ENCODE measurements at places on chromosomes 2 and 18.

DNA sequence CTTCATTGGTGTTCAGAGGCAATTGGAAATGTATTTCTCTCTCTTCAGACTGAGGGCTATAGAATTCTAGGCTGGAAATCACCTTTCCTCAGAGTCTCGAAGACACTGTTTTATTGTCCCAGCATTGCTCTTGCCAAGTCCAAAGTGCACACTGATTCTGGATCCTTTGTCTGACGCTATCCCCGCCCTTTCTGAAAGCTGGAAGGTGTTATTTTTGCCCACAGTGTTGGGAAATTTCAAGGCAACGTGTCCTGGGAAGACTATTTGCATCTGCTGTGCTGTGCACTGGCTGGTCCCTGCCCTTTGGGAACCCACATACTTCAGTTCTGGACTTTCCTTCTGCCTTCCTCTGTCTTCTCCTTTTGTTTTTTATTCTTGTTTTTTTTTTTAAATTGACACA is 190.8 kb downstream of the SH3BP4 start:
- DNase-seq, result no peak

GRCh38 chr2:232335859-232336215 is 42.7 kb upstream of the ALPP start:
- DNase-seq, result no peak

DNA sequence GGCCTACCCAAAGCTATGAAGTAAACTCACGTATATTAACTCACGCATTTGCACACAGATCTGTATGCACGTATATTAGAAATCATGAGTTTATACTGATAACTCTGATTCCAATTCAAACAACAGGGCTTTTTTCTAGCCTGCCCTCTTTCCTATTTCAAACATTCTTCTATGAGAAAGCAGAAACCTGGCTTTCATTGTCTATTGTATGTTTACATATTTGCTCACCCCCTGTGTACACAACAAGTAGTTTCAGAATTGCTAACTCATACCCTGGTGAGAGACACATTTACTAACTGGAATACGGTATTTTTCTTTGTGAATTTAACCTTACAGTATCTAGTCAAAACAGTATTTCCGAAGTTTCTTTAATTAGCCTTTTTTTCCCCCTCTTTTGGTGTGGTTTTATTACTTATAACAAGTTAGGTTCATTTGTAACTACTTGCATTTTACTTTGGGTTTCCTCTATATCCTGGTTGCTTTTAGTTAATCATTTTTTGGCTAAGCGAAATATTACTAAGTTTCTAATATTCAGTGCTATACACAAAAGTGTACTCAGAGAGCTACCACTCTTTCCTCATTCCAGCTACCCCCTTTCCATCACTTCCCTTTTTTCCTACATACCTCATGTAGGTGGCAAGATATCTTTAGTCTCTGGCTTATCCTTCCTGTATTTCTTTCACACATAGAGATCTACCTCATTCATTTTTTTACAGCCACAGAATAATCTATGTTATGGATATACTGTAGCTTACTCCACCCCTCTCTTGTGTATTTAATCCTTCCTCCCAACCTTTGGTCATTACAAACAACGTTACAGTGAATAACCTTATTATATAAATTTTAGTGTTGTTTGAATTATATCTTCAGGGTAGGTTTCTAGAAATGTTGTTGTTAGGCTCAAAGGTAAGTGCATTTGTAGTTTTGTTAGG is 112.7 kb upstream of the BCL2L11 start:
- DNase-seq, result no peak

DNA sequence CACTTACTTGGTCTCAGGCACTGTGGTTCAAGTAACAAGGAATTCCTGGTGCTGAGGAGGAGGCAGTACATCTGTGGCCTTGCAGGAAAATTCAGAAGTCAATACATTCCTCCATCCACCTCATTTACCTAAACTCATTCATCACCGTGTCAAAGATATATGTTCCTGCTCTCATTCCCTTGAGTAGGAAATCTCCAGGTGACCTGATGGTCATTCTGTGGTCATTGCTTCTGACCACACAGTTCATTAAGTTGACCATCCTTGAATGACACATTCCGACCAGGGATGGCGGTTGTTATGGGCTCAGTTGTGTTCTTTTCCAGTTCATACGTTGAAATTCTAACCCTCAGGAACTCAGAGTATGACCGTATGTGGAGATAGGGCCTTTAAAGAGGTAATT is 2.1 kb upstream of the STK17B start:
- DNase-seq, result no peak

DNA sequence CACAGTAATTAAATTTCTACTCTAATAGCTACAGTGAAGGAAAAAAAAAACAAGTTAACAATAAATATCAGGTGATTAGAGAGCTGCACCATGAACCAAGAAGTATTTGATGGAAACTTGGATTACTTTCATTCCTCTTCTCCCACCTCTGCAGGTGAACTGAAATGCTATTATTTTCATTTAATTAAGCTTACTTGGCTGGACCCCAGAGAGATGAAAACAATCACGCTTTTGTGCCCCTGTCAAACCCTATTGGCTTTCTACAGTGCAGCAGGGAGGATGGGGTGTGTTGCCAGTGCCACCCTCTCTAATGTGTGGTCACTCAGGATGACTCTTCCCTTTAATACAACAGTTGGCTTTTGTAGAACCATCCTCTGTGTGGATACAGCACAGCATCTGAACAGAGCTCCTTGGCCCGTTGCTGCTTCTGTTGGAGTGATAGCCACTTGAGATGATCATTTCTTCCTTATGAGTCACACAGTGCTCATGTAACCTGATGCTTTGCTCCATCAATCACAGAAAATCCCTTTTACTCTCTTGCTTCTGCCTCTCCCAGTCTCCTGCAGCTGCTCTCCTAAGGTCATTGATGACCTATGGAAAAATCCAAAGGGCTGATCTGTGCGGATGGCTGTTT is 5.5 kb upstream of the ARL4C start:
- no peak for DNase-seq

DNA sequence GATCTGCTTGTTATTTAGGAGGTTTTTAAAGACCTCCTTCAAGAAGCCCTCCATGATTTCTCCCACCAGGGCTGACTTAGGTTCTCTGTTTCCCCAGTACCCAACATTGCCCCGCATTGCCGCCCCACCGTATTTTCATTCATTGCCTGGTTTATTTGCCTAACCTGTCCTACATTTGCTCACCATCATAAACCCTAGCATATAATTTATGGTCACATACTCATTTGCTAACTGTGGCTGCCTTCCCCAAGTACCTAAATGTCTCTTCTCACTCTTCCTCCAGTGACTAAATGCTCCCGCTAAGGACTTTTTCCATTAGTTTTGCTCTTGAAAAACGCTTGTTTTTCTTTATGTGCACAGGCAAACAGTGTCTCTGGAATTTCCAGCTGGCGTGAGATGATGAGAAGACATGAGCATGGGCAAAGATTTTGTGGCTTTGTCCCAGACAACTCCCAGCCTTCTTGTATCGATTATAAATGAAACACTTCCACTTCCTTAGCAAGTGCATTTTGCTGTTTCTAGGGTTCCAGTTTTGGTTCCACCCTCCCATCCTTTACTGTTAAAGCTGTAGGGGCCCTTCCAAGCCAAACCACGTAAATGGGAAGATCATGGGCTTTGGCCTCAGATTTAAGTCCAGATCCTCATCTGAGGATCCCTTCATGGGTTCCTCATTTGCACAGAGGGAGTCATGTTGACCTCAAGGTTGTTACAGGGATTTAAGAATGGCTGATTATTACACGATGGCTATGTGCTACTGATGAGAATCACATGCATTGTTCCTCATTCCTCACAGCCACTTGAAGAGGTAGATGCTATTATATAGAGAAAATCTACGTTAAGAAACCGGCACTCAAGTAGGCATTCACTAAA is 21.0 kb upstream of the ARMC9 start:
- DNase-seq, result no peak

- DNase-seq, result no peak
These were observed 7.9 kb downstream of the REV1 start for GRCh38 chr2:99481941-99482340.

- no peak for DNase-seq
These were observed 24.5 kb downstream of the CYP27A1 start for GRCh38 chr2:218806346-218806978.

DNA sequence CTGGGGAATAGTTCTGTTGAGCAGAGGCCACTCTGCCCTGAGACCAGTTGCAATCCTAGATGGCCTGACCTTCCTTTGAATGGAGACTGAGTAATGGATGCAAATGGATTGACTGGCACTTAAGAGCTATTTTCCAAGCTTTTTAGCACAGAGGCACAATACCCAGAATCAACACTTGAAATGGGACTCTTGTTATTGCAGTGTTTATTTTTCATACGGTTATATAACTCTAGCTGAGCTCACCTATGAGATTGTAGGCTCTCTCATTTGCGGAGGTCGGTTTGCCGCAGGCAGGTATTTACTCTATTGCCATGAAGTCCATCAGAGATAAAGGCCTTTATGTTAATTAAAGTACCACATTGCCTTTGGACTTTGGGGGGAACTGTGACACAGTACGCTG is 422.3 kb upstream of the CELF4 start:
- no peak for DNase-seq

DNA sequence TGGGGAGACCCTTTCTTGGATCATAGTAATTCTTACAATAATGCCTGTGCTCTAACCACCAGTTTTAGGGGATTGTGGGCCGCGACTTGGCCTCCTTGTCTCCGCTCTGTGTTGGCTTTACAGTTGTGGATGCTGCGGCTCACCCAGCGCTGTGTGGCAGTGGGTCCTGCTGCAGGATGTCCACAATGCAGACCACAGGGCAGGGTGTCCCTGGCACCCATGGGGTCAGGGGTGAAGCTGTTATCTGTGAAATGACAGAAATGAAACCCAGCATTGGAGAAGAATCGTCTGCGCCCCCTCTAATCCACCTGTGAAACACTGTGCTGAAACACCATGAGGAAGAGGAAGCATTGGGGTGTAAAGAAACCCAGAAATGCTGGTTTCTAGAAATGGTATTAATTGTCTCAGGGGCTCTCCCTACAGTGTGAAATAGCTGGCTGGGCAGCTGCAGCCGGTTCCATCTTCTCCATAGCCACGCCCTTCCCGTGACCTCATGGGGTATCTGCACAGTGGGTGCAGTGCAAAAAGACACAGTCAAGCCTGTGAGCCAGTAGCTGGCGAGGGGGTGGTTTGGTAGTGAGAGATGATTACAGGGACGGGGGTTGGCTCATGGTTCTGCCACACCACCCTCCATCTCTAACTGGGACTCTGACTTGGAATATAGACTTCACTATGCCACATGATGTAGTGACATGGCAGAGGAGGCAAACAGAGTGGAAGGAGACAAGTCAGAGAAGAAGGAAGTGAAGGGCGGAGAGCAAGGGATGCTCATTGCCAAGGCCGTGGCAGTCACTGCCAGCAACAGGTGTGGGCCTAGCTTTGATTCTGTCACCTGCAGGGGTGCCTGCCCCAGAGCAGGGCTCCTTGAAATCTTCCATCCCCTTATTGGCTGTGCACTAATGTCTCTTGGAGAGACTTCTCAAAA is 16.2 kb downstream of the INPP4A start:
- no peak for DNase-seq

GRCh38 chr2:9247786-9248185 is 41.2 kb downstream of the ASAP2 start:
- DNase-seq, result no peak

GRCh38 chr2:53668624-53669026 is 99.0 kb upstream of the CHAC2 start:
- DNase-seq, result no peak

DNA sequence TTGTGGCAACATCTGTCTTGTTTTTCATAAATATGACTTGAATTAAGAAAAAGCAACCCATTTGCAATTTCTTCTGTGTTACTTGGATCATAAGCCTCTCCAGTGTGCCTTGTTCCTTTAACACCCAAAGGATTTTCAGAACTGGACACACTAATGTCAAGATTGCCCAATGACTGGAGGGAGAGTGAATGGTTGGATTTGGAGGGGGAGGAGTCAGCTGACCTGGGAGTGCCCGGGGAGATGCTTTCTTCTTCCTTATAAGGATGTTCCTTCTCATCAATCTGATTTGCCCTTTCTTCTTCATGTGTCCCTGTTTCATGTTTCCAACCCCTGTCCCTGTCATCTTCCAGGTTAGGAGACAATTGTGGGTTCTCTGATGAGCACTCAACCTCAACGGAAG is 48.8 kb downstream of the ALPK2 start:
- no peak for DNase-seq

GRCh38 chr2:46589356-46589755 is 110.0 kb downstream of the TMEM247 start:
- DNase-seq, result no peak

- DNase-seq, result no peak
These were observed 25.2 kb downstream of the HRH4 start for GRCh38 chr18:24485681-24486080.

DNA sequence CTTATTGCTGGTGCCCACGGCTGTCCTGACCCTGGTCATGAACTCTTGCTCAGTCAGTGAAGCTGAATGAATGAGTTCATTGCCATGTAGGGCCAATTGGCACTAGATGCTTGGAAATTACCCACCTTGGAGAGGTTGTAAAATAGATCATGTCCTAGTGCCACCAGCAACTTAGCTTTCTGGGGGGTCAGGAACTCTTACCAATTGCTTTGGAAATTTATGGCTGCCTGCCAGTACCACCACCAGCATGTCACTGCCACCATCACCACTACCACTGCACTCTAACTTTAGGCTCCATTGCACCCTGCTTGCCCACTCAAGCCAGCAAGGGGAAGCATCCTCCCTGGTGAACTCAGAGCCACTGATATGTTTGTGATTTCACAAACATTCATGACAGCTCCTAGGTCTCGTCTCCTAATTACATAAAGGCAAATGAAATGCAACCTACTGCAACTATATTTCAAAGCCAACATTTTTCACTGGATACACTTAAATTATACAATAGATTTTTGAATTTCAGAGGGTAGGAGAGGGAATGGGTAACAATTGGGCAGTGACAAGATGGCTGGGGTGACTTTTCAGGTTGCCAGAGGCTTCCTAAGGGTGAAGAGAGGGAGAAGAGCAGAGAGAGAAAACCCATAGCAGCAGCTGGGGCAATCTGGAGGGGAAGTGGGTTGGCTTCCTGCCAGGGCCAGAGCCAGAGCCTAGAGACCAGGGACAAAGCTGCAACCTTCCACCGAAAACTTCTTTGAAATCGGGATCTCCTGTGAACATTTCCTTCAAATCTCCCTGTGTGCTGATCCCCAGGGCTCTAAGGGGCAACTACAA is 3.5 kb upstream of the EMILIN1 start:
- DNase-seq, result peak; percentile 32

GRCh38 chr2:69054431-69054830 is 41.5 kb downstream of the ANTXR1 start:
- no peak for DNase-seq

DNA sequence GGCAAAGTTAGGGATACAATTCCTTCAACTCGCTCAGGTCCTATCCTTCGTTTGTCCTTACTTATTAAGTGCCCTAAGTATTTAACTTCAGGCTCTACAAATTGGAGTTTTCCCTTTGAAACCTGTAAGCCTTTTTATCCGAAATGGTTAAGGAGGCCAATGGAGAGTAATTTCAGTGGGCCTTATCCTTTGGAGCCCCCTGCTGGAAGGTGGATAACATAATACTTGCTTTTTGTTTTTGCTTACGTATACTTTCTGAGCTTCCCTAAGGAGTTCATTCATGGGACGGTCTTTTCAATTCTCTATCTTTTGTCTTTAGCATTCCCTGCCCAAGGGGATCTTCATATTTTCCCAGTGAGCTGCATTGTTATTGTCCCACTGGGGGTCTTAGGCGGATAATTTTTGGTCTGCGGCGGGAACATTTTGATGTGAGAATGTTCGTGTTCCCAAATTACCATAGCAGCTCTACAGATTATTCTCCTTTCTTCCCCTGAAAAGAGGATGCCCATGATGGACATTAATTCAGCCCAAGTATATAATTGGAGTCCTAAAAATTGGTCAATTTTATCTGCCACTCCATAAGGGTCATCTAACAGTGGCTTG is 34.4 kb upstream of the TRAPPC8 start:
- DNase-seq, result no peak

GRCh38 chr18:59733421-59733820 is 36.2 kb upstream of the CCBE1 start:
- DNase-seq, result no peak
